Right kidney (tissue), 9 donors: ENCODE measurements at places on chromosomes 3 and 15.
A peak's percentile ranks its signal among the peaks of the same experiment; 100 is the strongest.

- peak; percentile 1 for DNase-seq
Observed at GRCh38 chr3:173529062-173529711, 131.6 kb downstream of the NLGN1 start.

- no peak for DNase-seq
Observed at GRCh38 chr15:88909956-88910831, 3.0 kb downstream of the MFGE8 start.

GRCh38 chr3:3632449-3632848, 166.8 kb upstream of the LRRN1 start:
- no peak for DNase-seq

GRCh38 chr15:41020311-41020710, 67.0 kb downstream of the CHAC1 start:
- DNase-seq, result no peak

GRCh38 chr3:158738653-158739052, 6.4 kb upstream of the RARRES1 start:
- DNase-seq, result no peak

- no peak for DNase-seq
Observed at GRCh38 chr15:84976746-84977345, 4.8 kb upstream of the PDE8A start.
